Epithelial cell of prostate (primary cell): ENCODE measurements at places on chromosomes 3 and 15.

GRCh38 chr3:56720849-56721248 is 37.8 kb upstream of the TASOR start:
- no peak for DNase-seq

GRCh38 chr3:87828046-87828445 is 230.8 kb downstream of the CGGBP1 start:
- DNase-seq = no peak

DNA sequence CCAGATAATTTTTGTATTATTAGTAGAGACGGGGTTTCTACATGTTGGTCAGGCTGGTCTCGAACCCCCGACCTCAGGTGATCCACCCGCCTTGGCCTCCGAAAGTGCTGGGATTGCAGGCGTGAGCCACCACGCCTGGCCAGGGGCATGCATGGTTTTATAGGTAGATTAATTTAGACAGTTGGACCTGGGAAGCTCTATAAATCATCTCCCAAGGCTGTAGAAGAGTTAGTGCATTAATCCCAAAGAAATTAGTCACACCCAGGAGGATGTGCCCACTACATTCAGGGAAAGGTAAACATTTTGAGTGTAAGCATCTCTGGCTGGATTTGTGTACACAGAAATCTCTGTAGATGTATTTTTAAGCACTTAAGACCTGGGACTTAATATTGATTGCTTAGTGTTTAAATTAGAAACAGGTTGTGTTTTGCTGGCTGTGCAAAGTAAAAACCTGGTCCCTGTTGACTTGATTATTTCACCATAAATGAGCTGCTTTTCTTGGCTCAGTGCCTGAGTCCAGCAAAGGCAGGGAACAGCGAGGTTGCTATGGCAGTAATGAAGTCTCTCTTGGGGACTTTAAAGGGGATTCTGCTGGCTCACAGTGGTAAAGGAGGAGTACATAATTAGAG is 19.2 kb downstream of the EXOSC7 start:
- no peak for DNase-seq

DNA sequence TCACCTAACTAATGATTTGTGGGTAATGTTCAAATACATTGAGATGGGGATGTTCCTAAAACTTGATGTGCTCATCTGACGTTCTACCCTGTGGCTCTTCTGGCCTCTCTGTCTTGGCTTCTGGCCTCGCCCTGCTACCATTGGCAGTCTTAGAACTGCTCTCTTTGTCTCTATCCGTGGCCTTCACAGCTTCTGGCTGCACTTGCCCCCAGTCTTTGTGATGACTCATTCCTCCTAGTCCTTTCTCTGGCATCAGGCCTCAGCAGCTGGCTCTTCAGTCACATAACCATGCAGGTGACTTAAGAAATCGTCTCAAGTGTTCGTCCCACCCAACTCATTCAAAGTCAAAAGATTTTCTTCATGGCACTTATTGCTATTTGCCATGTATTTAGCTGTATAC is 188.1 kb downstream of the BBX start:
- no peak for DNase-seq
